Activated CD8-positive, alpha-beta T cell treated with anti-CD3 and anti-CD28 coated beads for 36 hours (primary cell): ENCODE measurements at places on chromosomes 1 and 21.
A peak's percentile ranks its signal among the peaks of the same experiment; 100 is the strongest.

GRCh38 chr1:204344665-204345355 is 14.9 kb downstream of the PLEKHA6 start:
- H3K36me3 ChIP-seq, result no peaks in the 10 kb centered on the region
- peaks cover 7% of the 10 kb centered on the region for H3K4me1 ChIP-seq
- H3K27me3 ChIP-seq, result peaks cover 4% of the 10 kb centered on the region
- H3K27ac ChIP-seq, result no peak overlapping the region
- no peak for DNase-seq
- H3K4me3 ChIP-seq, result no peak overlapping the region

- H3K4me1 ChIP-seq, result no peaks in the 10 kb centered on the region
- H3K4me3 ChIP-seq, result no peak overlapping the region
- no peak overlapping the region for H3K27ac ChIP-seq
- H3K36me3 ChIP-seq, result no peaks in the 10 kb centered on the region
- peaks cover 12% of the 10 kb centered on the region for H3K27me3 ChIP-seq
These were observed 121.0 kb upstream of the TSPAN2 start for GRCh38 chr1:115210302-115210711.

GRCh38 chr1:23288201-23288600 is 55.9 kb downstream of the HNRNPR start:
- H3K27me3 ChIP-seq, result no peaks in the 10 kb centered on the region
- no peak overlapping the region for H3K4me3 ChIP-seq
- no peak for DNase-seq
- no peaks in the 10 kb centered on the region for H3K4me1 ChIP-seq

DNA sequence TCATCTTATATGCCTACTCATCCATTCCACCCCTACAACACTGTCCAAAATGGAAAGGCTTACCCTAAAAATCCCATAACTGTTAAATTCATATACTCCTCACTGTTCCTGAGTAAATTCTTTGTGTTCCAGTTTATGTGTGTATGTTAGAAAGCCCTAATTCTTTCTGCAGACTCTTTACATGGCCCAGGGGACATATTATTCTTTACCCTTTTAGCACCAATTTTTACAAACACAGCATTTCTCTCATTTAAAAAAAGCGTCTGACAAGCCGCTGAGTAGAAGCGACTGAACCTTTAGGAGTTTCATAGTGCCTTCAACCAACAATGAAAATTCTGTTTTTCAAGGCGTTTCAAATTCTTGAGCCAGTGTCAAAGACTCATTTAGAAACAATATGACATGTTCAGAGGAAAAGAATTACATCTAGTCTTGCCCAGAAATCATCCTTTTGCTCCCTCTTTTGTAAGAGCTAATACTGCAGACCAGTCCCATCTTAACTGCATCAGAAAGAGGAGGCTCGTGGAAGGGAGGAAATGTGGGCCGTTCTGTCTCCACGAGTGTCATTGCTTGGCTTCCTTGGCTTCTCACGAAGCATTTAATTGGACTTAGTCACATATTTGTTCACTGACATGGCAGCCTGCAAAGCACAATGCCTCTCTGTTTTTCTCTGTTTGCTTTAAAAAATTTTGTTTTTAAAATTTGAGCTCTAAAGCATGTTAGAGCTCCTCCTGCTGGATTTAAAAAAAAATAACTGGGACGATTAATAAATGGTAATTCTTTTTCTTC is 21.3 kb upstream of the C1orf105 start:
- no peaks in the 10 kb centered on the region for H3K27me3 ChIP-seq

DNA sequence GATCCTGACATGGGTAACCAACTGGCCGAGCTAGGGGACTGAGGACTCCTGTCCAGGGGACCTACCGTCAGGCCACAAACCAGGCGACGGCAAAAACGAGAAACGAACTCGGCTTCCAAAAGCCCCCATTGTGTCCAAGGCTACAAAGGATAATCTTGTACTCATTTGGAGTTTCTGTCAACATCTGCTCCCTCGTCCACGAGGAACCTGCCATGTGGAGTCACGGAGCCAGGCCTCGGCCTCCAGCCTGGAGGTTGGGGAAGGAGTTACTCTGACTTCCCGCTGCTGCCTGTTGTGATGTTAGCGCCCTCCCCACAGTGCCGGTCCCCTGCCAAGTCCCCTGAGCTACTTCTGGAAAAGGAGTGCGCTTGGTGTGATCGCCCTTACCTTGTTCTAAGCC is 7.3 kb downstream of the KRTAP10-1 start:
- H3K4me3 ChIP-seq, result no peak overlapping the region
- H3K27me3 ChIP-seq, result no peaks in the 10 kb centered on the region
- H3K27ac ChIP-seq, result no peak overlapping the region

DNA sequence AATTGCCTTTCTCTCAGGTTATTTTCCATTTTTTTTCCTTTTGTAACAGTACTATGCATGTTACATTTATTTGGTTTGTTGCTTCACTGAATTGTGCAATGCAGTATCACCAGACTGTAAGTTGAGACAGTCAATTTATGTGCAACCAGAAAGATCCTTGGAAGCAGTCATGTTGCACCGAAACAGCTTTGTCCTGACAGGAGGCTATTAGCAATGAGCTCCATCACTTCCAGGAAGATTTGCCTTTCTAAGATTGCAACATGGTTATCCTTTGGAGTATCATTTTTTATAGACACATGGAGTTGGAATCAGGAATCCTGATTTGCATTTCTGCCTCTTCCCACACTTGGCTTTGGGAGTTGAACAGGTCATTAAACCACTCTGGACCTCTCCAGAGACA is 84.5 kb upstream of the ST6GALNAC5 start:
- no peaks in the 10 kb centered on the region for H3K4me1 ChIP-seq
- peaks cover 8% of the 10 kb centered on the region for H3K27me3 ChIP-seq
- no peak for DNase-seq
- H3K36me3 ChIP-seq, result no peaks in the 10 kb centered on the region
- no peak overlapping the region for H3K4me3 ChIP-seq

GRCh38 chr1:202310746-202311145 is 31.0 kb downstream of the UBE2T start:
- H3K27me3 ChIP-seq, result peaks cover 1% of the 10 kb centered on the region
- no peak overlapping the region for H3K27ac ChIP-seq
- DNase-seq, result no peak
- H3K4me1 ChIP-seq, result peaks cover 7% of the 10 kb centered on the region
- no peak overlapping the region for H3K4me3 ChIP-seq
- no peaks in the 10 kb centered on the region for H3K36me3 ChIP-seq

DNA sequence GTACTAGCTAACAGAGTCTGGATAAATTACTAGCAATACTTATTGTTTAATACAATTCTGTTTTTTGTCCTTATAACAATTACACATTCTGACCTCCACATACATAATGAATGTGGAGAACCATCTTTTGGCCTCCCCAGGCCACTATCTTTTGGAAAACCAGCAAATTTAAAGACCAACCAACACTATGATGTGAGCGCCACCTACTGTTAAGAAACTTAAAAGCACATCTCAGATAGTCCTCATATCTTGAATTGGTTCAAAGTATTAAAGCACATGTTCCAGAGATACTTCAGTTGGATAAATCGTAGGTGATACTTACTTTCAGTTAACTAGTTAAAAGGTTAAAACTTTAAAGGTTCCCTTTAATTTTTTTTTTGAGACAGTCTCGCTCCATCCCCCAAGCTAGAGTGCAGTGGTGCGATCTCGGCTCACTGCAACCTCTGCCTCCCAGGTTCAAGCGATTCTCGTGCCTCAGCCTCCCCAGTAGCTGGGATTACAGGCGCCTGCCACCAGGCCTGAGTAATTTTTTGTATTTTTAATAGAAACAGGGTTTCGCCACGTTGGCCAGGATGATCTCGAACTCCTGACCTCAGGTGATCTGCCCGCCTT is 29.3 kb upstream of the USP1 start:
- no peak overlapping the region for H3K4me3 ChIP-seq
- no peaks in the 10 kb centered on the region for H3K27me3 ChIP-seq
- peak; percentile 12 for DNase-seq
- H3K4me1 ChIP-seq, result no peaks in the 10 kb centered on the region
- H3K27ac ChIP-seq, result no peak overlapping the region

GRCh38 chr1:17233675-17234320 is 15.1 kb upstream of the PADI3 start:
- H3K4me1 ChIP-seq, result no peaks in the 10 kb centered on the region
- no peaks in the 10 kb centered on the region for H3K36me3 ChIP-seq
- H3K27ac ChIP-seq, result no peak overlapping the region
- no peak overlapping the region for H3K4me3 ChIP-seq

DNA sequence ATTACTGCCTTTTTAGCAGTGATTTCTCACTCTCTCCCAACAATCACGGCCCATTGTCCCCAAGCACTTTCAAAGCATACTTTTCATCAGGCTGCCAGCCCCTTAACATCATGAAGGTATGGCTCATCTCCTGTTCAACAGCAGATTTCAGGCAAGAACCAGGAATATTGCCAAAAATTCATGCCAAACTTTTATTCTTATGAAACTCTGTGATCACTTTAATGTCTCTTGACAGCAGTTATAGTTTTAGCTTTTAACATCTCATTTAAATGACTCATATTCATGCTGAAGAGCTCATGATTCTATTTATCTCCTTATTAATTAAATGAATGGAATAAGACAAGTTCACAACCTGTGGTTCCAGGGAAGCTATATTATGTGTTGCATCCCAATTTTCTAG is 235.1 kb downstream of the GRIK1 start:
- no peaks in the 10 kb centered on the region for H3K27me3 ChIP-seq
- H3K4me3 ChIP-seq, result no peak overlapping the region
- no peak overlapping the region for H3K27ac ChIP-seq

GRCh38 chr1:157311730-157312081 is 173.5 kb upstream of the ETV3 start:
- H3K27ac ChIP-seq, result no peak overlapping the region
- H3K4me3 ChIP-seq, result no peak overlapping the region
- H3K27me3 ChIP-seq, result peaks cover 16% of the 10 kb centered on the region
- H3K4me1 ChIP-seq, result no peaks in the 10 kb centered on the region
- H3K36me3 ChIP-seq, result no peaks in the 10 kb centered on the region

GRCh38 chr1:155043301-155043702 is 7.8 kb upstream of the ADAM15 start:
- no peak overlapping the region for H3K4me3 ChIP-seq
- H3K36me3 ChIP-seq, result no peaks in the 10 kb centered on the region
- no peak overlapping the region for H3K27ac ChIP-seq

DNA sequence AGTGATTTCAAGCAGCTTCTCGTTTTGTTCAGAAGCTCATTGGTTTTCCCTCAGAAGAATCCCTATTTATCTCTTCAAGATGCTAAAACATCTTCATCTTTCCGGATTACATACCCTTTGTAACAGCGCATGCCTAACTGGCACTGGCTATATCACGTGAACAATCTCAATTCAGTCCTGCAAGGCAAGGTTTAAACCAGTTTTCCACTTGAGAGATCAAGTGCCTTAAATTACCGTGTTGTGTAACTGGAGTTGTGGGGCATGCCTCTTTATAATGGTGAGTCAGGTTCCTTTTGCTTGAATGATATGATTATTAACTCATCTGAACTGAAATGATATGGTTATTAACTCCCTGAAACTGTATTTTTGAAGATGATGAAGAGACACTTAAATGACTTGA is 11.0 kb upstream of the ZFP69B start:
- no peak overlapping the region for H3K4me3 ChIP-seq
- no peaks in the 10 kb centered on the region for H3K27me3 ChIP-seq
- no peak overlapping the region for H3K27ac ChIP-seq
- H3K36me3 ChIP-seq, result peaks cover 7% of the 10 kb centered on the region

DNA sequence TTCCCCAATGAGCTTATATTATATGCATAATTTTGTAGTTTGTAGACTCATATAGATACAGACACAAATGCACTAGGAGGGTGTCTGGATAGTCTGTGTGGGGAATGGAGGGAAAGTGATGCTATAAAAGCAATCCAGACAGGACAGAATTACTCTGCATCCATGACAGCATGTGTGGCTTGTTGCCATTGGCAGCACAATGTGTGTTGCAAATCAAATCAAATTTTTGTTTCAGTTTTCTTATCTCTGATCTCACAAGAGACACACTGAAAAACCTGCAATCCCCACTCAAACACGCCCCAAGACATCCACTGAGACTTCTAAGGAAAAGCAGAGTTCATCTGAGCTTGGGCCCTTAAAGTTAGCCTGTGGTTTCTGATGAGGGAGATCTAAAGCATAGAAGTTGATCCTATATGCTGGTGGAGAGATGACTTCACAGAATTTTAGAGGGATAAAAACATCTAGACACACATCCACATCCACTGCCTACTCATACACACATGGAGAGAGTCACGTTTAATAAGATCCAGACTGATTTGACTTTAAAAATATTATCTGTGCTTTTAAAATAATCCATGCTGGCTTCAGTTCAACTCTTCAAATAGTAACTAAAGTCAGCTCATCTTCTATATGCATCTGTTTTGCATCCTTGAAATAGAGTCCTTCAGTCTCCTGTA is 313.0 kb upstream of the PLXNA2 start:
- H3K4me1 ChIP-seq, result no peaks in the 10 kb centered on the region
- no peaks in the 10 kb centered on the region for H3K36me3 ChIP-seq
- no peak for DNase-seq
- peaks cover 4% of the 10 kb centered on the region for H3K27me3 ChIP-seq
- no peak overlapping the region for H3K27ac ChIP-seq

- H3K4me1 ChIP-seq, result no peaks in the 10 kb centered on the region
- H3K27me3 ChIP-seq, result no peaks in the 10 kb centered on the region
- no peak for DNase-seq
- no peak overlapping the region for H3K4me3 ChIP-seq
These were observed 753.2 kb upstream of the B3GALT2 start for GRCh38 chr1:193939585-193939984.

GRCh38 chr1:77829851-77830250 is 50.4 kb downstream of the MIGA1 start:
- peaks cover 6% of the 10 kb centered on the region for H3K4me1 ChIP-seq
- no peak overlapping the region for H3K4me3 ChIP-seq
- no peak for DNase-seq
- H3K27me3 ChIP-seq, result no peaks in the 10 kb centered on the region
- peaks cover 2% of the 10 kb centered on the region for H3K36me3 ChIP-seq
- no peak overlapping the region for H3K27ac ChIP-seq

DNA sequence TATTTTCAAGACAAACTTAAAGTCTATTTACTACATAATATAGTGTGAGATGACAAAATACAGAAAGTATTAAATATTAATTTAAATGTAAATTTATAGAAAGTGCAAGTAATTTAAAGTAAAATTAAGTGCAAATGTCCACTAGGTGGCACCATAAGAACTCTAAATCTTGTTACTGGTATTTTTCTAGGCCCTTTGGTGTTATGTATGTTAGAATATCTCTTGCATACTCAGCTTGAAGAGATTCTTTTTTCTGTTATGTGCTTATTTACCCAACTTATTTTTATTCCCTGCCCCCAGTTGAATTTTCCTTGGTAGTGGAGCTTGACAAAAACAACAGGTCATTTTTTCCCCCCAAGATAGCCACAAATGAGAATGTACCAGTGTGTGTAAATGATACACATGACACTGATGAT is 71.5 kb downstream of the RPS6KC1 start:
- H3K36me3 ChIP-seq, result no peaks in the 10 kb centered on the region
- no peak overlapping the region for H3K4me3 ChIP-seq
- H3K4me1 ChIP-seq, result no peaks in the 10 kb centered on the region
- H3K27ac ChIP-seq, result no peak overlapping the region
- no peaks in the 10 kb centered on the region for H3K27me3 ChIP-seq
- no peak for DNase-seq
